Right hindlimb (tissue), 1 donor: ENCODE measurements at places on chromosomes 12 and 14.

DNA sequence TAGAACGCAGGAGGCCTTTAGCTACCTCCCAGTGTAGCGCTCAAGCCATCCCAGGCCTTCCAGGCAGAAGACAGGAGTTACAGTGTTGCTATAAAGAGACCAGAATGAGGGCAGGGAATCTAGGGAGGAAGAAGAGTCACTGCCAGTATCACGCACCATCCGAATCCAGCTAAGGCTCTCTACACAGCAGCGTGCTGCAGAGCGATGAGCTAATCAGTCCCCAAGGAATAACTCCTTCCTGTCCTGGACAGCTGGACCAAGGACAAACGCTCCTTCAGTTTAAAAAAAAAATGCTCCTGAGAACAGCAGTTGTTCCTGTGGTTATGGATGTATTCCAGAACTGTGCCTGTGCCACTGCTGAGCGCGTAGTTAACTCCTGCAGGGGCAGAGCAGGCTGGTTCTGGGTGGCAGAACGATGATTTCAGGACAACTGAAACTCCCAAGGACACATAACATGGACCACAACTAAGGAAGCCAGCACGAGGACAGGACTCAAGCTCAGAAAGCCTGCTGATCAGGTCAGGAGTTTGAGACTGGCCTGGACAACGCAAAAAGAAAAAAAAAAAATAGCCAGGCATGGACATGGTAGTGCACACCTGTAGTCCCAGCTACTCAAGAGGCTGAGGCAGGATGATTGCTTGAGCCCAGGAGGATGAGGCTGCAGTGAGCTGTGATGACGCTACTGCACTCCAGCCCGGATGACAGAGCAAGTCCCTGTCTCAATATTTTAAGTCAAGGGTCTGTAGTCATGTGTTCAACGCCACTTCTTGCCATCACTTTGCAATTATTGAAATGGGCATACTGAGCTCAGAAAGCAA lies 2.6 kb downstream of the IFFO1 start:
- DNase-seq: peak; percentile 76

- no peak for DNase-seq
These were observed 664.7 kb downstream of the SLC6A15 start for GRCh38 chr12:84247931-84248330.

DNA sequence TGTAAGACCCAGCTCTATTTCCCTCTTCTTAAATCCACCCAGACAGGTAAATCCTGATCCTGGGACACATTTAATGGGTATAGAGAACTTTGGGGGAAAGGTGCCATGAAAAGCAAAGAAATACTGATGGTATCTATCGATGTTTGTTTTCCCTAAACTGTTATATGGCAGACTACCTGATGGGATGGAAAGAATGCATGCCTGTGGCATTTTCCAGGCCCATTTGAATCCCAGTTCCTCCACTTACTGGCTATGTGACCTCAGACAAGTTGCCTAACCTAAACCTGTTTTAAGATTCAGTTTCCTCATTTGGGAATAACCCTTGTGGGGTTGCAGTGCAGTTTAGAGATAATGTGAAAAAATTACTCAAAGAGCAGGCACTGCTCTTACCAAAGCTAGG lies 404.5 kb downstream of the FUT8 start:
- no peak for DNase-seq

DNA sequence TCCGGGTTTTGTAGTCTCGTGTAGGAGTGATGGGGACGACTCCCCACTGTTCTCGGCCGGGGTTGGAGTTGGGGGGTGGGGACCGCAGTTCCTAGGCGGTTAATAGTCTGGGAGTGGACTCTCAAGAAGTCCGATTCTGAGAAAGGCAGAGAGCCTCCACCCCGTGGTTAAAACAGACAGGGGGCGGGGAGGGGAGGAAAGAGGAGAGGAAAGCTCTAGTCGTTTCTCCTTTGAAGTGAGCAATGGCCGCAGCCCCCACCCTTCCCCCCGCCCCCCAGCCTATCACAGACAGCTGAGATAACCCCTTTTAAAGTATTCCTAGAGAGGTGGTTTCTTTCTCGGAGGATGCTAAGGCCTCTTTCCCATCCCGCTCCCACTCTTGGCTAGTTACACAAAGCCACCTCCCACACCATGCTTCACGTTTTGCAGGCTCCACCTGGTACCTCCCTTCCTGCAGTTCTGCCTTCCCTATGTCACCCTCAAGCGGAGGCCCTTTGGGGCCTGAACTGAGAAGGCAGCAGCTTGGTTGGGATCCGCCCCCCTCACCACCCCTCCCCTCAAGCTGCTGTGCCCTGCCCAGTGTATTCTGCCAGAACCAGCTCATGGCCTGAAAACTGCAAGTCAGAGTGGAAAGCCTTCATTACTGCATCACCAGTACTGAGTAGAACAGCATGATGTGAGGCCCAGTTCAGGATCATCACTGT lies 853 bp downstream of the USP5 start:
- DNase-seq: peak; percentile 66

DNA sequence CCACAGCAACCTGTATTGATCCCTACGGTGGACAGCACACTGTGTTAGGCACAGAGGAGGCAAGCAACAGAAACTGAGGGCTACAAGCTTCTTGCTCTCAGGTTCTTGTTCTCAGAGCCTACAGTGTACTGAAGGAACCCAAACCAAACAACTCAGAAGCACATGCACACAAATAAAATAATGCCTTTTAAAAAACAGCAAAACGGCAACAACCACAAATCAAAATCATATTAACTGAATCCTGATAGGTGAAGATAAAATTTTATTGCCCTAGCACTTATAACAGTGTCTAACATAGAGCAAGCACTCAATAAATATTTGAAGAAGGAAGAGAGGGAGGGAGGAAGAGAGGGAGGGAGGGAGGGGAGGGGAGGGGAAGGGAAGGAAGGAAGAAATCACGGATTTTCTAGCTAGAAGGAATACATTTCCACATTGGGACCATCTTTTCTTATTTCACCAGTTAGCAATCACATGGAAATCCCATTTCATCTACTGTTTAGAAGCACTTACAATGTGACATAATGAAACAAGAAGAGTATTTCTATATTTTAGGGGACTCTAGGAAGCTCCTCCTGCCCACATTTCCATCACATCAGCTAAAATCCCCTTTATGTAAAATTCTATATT lies 27.2 kb downstream of the DMAC2L start:
- no peak for DNase-seq

- DNase-seq: no peak
These were observed 9.7 kb downstream of the SP1 start for GRCh38 chr12:53389702-53390101.

GRCh38 chr12:118035190-118036041 lies 18.9 kb downstream of the RFC5 start:
- no peak for DNase-seq

- DNase-seq: no peak
These were observed 237.2 kb upstream of the DCN start for GRCh38 chr12:91419809-91420208.
